Astrocyte of the spinal cord (primary cell): ENCODE measurements at places on chromosomes 2 and 18.
A peak's percentile ranks its signal among the peaks of the same experiment; 100 is the strongest.

DNA sequence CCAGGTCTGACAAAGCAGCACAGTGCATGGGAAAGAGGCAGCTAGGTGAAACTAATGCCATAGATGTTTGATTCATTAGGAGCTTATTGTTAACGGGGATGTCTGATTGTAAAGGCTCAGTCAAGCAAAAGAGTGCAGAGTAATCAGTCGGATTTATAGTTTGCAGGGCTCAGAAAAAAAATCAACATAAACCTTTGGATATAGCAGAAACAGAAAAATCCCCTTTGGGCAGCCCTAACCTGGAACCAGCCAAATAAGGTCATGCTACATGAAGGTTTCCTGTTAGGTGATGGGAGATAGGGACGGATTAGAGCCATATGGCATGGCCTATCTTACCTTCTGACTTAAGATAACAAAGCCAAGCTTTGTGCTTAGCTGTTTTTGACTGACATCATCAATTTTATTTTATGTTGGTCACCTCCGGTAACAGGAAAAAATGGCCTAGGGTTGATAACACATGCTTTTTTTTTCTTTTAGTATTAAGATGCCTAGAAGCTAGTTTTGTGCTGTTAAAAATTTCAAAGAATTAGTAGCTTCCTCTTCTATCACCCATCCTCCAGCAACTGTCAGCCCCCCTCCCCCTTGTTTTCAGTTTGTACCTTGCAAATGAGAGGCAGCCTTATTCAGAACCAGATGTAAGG lies 60.7 kb upstream of the ZEB2 start:
- no peak for DNase-seq

DNA sequence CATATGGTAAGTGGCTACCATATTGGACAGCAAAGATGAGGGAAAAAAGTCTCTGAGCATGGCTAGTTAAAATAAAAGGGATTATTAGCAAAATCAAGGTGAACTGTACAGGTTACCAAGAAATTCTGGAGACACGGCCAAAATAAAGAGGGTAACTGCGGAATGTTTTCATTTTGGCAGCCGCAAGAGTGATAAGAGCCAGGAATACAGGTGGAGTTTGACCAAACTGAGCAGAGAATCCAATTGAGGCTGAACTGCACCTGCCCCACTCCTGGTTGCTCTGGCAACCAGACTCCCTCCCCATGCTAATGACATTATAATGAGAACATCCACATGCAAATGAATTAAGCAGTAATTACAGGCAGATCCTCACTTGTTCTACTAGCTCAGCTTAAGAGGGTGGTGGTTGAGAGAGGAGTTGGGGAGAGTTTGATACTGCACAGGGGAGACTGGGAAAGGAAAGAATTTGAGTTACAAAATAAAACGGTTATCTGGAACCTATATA lies 18.8 kb upstream of the EPHA4 start:
- no peak for DNase-seq

- peak; percentile 17 for DNase-seq
These were observed 40.6 kb downstream of the DHX57 start for GRCh38 chr2:38835015-38835601.

DNA sequence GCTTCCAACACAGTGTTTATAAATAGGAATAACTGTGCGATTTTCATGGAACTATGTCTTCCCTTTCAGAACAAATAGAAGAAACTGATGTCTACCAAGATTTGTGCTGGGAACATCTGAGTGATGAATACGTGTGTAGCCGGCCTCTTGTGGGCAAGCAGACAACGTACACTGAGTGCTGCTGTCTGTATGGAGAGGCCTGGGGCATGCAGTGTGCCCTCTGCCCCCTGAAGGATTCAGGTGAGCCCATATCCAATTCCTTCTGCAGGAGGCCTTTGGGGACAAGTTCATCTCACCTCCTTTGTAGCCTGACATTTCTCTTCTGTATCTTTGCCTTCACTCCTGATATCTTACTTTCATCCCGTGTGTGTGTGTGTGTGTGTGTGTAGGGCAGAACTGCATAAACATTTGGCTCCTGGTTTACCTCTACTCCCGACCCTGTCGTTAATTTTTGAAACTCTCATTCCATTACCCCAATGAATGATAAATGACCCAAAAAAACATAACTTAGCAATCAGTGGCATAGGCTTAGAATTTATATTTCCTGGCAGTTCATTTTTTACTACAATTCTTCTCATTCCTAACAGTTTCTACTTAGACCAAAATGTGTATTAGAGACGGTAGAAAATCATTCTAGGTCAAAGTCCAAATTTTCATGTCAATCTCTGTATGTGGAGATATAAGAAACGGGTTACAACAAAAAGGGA lies 111.0 kb upstream of the RASGRP3 start:
- DNase-seq: no peak

DNA sequence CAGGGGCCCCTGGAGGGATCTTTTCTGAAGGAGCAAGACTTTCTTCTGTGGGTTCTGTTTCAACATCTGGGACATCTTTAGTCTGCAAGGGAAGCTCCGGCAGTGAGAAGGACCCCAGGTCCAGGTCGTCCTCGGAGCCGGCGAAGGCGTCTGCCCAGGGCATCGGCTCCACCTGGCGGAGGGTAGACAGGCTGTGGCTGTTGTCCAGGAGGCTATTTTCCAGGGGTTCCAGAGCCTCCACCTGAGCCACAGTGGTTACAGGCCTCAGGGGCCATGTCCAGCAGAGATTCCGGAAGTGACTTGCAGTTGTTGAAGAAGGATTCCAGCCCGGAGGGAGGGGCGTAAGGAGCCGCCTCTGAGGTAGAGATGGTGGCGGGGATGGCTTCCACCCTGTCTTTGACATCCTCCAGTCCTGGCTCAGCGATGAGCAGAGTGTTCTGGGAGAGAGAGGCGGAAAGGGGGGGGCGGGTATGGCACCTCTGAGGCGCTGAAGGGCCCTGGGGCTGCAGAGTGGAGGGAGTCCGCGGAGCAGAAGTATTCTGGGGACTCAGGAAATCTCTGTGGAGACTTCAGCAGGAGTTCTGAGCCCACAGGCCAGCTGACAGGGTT lies 891.3 kb upstream of the LRRTM1 start:
- DNase-seq: no peak

DNA sequence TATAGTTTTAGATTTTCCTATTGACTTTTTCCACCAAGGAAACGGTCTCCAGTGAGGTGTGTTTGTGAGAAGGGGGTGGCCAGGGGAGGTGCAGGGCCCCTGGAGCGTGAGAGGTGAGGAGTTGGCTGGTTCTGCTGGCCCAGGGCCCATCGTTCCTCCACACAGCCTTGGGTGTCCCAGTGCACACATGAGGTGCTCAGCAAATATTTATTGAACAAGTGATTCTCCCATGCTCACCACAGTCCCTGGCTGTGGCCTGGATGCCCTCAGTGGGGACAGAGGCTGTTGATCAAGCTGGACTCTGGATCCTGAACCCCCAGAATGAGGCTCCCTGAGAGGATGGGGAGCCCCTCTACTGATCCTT lies 5.0 kb downstream of the HAAO start:
- DNase-seq: no peak

GRCh38 chr2:30732876-30733275 lies 74.4 kb downstream of the CAPN13 start:
- DNase-seq: no peak

DNA sequence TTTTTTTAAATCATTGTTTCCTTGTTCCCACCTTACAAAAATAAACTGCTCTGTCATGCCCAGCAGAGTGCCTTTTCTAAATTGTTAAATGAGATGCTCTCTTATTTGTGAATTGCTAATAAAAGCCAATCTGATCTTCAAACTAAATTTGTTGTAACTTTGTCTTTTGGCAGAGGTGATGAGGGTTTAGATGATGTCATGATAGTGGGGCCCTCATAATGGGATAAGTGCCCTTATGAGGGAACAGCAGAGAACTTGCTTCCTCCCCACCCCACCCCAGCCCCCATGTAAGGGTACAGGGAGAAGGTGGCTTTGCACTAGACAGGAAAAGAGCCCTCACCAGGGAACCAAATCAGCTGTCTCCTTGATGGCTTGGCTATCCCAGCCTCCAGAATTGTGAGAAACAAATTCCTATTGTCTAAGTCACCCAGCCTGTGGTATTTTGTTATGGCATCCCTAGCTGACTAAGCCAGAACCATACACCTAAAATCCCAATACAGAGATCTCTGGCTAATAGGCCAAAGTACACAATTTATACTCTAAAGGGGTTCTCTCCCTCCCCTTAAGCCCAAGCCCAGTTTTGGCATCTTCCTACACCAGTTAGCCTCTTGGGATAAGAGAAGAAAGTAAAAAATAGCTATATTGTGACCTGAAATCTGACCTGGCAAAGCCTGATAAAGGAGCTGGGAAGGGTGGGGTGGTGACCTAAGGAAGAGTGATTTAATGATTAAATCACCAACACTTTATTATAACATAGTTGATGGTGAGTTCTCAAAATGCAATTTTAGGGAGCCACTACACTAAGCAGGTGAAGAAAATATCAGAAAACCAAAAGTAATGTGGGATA lies 40.3 kb upstream of the HNRNPA3 start:
- peak; percentile 77 for DNase-seq

DNA sequence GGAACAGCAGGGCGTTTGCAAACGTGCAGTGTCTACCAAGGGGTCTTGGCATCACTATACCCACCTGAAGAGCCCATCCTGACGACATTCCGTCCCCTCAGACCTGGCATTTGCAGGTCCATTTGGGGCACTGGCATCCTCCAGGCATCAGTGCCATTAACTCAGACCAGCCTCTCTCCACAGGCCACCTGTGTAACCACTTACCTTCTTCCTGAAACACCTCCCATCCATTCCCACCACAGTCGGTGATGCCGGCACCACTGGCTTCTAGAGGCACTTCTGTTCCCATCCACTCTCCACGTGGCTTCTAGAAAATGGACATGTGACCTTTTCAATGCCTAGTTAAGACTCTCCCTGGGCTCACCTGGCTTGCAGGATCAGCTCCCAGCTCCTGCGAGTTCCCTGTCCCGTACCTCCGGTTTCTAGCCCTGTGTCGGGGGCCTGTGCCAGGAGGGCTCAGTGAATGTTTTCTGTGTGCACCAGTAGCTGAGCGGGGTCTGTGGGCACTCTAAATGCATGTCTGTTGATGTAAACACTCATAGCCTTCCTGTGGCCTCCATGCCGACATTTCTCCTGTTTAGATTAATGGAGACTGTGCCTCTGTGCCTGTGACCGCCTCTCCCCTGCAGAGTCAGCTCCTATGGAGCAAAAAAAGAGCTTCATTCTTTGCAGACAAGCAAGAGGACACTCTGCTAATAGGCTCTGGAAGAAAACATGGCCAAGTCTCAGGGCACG lies 458.0 kb upstream of the HS6ST1 start:
- no peak for DNase-seq

GRCh38 chr2:35035883-35036282 lies 1319.7 kb upstream of the CRIM1 start:
- no peak for DNase-seq

GRCh38 chr2:170155022-170155722 lies 22.8 kb upstream of the MYO3B start:
- DNase-seq: peak; percentile 72
